ENCODE measurements at places on chromosomes 16 and 17.

GRCh38 chr17:49387498-49388289 is 25.6 kb upstream of the ZNF652 start:
- DNase-seq = no peak

DNA sequence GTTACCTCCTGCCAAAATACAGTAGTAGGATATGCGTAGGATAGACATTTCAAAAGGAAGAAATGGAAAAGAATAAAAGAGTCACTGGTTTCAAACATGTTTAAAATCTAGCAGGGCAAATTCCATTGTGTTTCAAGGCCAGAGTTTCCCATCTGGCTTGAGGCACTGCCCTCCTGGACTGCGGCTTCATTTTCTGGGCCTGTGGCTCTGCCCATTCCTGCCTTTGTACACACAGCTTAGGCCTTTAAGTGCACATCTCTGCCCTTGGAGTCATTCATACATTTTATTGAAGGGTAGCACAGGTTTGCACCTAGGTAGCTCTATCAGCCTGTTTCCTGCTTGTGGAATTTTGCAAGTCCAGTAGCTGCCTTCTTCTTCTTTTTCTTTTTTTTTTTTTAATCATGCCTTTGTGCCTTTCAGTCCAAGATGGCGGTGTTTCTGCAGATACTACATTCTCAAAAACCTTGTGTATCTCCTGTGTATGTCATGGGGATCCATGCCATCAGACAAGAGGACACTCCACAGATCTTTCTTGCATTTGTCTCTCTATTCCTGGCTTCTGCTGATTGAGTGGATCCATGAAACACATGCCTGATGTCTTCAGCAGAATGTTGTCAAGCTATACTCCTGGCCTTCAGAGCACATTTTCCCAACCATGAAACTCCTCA is 282.9 kb downstream of the BCAS3 start:
- no peak for DNase-seq

DNA sequence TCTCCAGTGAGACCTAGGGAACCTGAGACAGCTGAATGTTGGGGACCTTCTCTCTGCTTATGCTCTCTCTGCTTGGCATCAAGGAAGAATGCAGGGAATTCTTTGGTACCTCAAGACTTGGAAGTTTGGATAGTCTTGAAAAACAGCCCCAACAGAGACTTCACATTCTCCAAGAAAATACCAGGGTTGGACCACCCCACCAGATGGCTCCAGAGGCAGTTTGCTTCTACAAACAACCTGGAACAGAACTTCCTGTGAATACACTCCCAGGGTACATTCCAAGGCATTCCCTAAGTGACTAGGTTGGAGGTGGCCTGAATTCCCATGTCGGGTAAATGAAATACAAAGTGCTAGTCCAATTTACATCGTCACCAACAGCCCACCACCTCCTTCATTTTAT is 314.4 kb downstream of the PMP22 start:
- DNase-seq = no peak

GRCh38 chr16:50591800-50592771 is 43.9 kb downstream of the NKD1 start:
- no peak for DNase-seq

GRCh38 chr17:72539981-72540897 is 419.4 kb downstream of the SOX9 start:
- no peak for DNase-seq

GRCh38 chr17:5700745-5701144 is 116.4 kb upstream of the NLRP1 start:
- DNase-seq = no peak

DNA sequence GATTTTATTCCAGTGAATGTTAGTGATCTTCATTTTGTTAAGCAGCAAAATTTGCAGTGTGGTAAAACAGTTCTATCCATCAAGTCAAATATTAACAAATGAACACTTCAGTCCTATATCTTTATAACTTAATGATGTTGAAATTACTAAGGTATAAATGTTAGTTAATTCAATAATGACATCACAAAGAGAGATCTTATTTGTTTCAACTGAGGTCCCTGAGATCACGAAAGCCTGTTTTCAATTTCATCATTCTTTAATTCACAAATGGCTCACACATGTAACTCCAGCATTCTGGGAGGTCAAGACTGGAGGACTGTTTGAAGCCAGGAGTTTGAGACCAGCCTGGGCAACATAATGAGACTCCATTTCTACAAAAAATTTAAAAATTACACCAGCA is 13.9 kb downstream of the SMURF2 start:
- DNase-seq = no peak
